Heart right ventricle (tissue), 16 donors: ENCODE measurements at places on chromosomes 7 and 10. TPM values are rescaled to one million over a fixed set of nuclear protein-coding genes. Genes with fewer than 3 reads are reported as not detected.

- H3K27ac ChIP-seq: no peak overlapping the region
- no peaks in the 10 kb centered on the region for H3K27me3 ChIP-seq
- H3K4me1 ChIP-seq: peaks cover 25% of the 10 kb centered on the region
- no peak for DNase-seq
- no peak overlapping the region for H3K4me3 ChIP-seq
- H3K36me3 ChIP-seq: no peaks in the 10 kb centered on the region
These were observed 425.2 kb upstream of the NFE2L3 start for GRCh38 chr7:25726781-25727311.

DNA sequence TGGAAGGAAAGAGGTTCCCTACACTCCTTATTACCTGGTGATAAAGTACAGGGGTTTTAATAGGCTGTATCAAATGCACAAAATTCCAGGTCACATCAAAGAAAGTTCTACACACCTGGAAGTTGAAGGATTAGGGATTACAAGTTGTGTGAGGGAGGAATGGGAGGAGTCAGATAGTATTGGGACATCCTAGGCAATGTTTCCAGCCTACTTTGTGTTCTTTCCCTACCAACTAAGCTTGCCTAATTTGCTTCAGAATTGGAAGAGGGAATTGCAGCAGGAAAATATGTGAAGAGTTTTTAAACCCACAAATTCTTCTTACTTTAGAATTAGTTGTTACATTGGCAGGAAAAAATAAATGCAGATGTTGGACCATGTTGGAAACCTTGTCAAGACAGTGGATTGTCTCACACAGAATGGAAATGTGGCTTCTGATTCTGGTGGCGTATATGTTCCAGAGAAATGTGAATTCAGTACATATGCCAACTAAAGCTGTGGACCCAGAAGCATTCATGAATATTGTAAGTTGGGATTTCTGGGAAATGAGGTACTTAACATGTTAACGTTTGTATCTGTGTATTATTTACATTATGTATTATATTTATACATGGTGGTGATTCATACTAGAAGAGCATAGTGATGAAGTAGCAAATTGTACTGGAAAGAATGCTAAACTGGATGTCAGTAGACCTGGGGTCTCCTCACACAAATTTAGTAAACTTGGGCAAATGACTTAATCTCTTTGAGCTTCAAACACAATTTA, at the start of gene LIPM:
Gene LIPM, plus strand, starts transcription at position 208 of the 763 bp plus-strand sequence. Its CDS starts 167 bp downstream, at position 375.
- H3K36me3 ChIP-seq: no peaks in the 10 kb centered on the region
- H3K4me3 ChIP-seq: no peak within 1 kb of the TSS
- DNase-seq: no peak
- no peak within 1 kb of the TSS for H3K27ac ChIP-seq
- H3K4me1 ChIP-seq: no peaks in the 10 kb centered on the region
- peaks cover 4% of the 10 kb centered on the region for H3K27me3 ChIP-seq

DNA sequence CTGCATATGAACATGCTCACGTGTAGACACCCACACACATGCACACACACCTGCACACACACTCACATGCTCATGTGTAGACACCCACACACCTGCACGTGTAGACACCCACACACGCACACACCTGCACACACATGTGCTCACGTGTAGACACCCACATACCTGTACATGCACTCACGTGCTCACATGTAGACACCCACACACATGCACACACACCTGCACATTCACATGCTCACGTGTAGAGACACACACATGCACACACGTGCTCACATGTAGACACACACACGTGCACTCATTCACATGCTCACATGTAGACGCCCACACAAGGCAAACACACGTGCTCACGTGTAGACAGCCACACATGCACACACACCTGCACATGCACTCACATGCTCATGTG, 275.8 kb downstream of the PTPRN2 start:
- H3K4me3 ChIP-seq: no peak overlapping the region
- H3K36me3 ChIP-seq: no peaks in the 10 kb centered on the region
- peaks cover 6% of the 10 kb centered on the region for H3K27me3 ChIP-seq
- H3K4me1 ChIP-seq: no peaks in the 10 kb centered on the region

GRCh38 chr10:29962166-29962850, 97.1 kb downstream of the JCAD start:
- no peak for DNase-seq
- H3K36me3 ChIP-seq: no peaks in the 10 kb centered on the region
- H3K27ac ChIP-seq: no peak overlapping the region
- H3K27me3 ChIP-seq: no peaks in the 10 kb centered on the region
- H3K4me1 ChIP-seq: peaks cover 7% of the 10 kb centered on the region

The CNPY1 gene
- not detected for total RNA-seq
